G401 (cell line): ENCODE measurements at places on chromosomes 12 and 14. TPM values are rescaled to one million over a fixed set of nuclear protein-coding genes. Genes with fewer than 3 reads are reported as not detected.

Gene SPPL3
- 12.0 and 12.2 TPM in 2 replicates for total RNA-seq

Gene TMEM229B
- total RNA-seq = 0.18 and 0.41 TPM in 2 replicates

- DNase-seq = no peak
Measured at GRCh38 chr12:6784761-6785160, 4.6 kb upstream of the CD4 start.

GRCh38 chr12:67803278-67803993 is 154.9 kb downstream of the DYRK2 start:
- DNase-seq = no peak

GRCh38 chr12:54604436-54604835 is 16.0 kb upstream of the PPP1R1A start:
- no peak for DNase-seq

DNA sequence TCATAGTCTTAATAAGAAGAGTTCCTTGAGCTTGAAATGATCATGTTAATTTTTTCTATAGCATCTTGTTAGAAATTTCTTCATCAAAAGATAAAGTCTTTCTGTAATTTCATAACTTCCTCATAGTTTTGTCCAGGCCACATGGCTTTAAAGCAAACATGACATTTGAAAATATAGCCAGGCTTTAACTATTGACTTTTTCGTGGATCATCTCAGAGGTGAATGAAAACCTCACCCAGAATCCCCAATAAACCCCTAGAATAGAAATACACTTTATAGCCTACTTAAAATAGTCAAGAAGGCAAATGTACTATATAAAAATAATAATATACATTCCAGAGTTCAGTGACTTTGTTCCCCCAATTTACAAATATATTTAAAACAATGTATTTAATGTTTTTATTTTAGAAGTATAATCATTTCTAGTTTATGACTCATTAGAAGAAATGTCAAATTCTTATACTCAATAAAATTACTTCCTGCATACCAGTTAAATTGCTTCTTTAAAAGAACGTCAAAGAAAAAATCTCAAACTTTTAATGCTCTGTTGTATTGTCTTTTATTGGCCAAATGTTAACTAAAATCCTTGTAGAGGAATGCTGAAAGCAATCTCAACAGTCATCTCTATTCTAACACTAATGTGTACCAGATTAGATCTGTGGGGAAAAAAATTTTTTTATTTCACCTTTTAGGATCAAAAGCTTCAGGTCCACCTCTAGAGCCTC is 21.6 kb downstream of the EXOC5 start:
- no peak for DNase-seq

- no peak for DNase-seq
Measured at GRCh38 chr14:97106609-97107008, 309.4 kb downstream of the VRK1 start.
